ENCODE measurements at places on chromosomes 11 and 22. TPM values are rescaled to one million over a fixed set of nuclear protein-coding genes. Genes with fewer than 3 reads are reported as not detected.

- DNase-seq, result no peak
Measured at GRCh38 chr22:31891366-31892079, 52.8 kb upstream of the YWHAH start.

DNA sequence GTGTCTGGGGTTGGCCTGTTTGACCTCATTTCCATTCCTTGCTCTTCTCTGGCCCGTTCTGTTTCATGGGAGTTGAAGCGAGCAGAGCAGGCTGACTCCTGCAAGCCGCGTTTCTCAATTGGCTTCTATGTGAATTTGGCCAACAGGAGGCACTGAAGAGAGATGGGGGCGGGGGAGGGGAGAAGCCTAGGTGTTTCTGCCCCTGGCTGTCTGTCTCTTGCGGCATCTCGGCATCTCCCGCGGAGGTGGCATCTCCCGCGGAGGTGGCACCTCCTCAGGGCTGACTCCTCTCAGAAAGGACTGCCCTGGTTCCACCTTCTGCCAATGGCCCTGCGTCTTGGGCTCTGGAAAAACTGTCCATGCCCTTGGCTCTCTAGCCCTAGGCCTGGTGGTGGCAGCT, 125.6 kb upstream of the CSNK2A3 start:
- DNase-seq, result peak; percentile 45

The CBLIF gene
- not detected for total RNA-seq

The EMID1 gene
- total RNA-seq, result 7.9 TPM

Measured in G401 (cell line).